ENCODE measurements at places on chromosomes 6 and 20.

GRCh38 chr20:43981540-43981939, 66.9 kb downstream of the TOX2 start:
- no peak for DNase-seq

- peak; percentile 91 for DNase-seq
Measured at GRCh38 chr20:57323034-57323433, 6.6 kb upstream of the SPO11 start.

- no peak for DNase-seq
Measured at GRCh38 chr6:45509426-45509825, 131.7 kb upstream of the SUPT3H start.

DNA sequence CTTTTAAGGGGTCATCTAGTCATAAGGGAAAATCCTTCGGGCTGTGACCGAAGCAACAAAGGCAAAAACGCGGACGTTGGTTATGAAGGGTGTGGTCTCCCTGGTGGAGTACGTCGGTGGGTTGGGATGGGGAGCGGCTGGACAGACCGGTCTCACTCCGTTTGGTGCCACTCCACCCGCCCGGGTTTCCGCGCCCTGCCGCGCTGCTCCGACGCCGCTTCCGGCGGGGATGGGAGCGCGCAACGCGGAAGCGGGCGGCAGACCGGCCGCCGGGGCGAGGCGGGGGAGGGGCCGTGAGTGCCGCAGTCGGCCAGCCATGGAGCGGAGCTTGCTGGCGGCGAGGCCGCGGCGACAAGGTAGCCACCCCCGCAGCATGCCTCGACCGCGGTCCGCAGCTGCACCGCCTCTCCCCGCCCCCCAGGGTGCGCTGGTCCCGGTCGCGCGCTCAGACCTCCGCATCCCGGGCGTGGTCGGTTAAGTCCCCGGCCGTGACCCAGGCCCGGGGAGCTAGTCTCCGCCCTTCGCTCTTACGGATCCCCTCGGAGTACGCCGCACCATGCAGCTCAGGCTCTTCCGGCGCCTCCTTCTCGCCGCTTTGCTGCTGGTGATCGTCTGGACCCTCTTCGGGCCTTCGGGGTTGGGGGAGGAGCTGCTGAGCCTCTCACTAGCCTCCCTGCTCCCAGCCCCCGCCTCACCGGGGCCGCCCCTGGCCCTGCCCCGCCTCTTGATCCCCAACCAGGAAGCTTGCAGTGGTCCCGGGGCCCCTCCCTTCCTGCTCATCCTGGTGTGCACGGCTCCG, at the start of gene B3GALT4:
Gene B3GALT4 (plus strand): TSS at position 260 of the 799 bp plus-strand sequence. CDS start 297 bp downstream, at position 557.
- peak; percentile 96 for DNase-seq

- DNase-seq = no peak
Measured at GRCh38 chr20:15708984-15709598, 864.2 kb downstream of the KIF16B start.
